ENCODE measurements at places on chromosomes 5 and 9.

- no peaks in the 10 kb centered on the region for H3K4me1 ChIP-seq
- no peaks in the 10 kb centered on the region for H3K27me3 ChIP-seq
- no peak overlapping the region for H3K27ac ChIP-seq
- no peaks in the 10 kb centered on the region for H3K36me3 ChIP-seq
Observed at GRCh38 chr9:82105729-82106128, 117.2 kb downstream of the SPATA31D1 start.

- no peak overlapping the region for H3K4me3 ChIP-seq
- H3K27me3 ChIP-seq = no peaks in the 10 kb centered on the region
- H3K27ac ChIP-seq = no peak overlapping the region
- peaks cover 6% of the 10 kb centered on the region for H3K4me1 ChIP-seq
Observed at GRCh38 chr9:115353681-115354080, 235.7 kb upstream of the TNC start.

DNA sequence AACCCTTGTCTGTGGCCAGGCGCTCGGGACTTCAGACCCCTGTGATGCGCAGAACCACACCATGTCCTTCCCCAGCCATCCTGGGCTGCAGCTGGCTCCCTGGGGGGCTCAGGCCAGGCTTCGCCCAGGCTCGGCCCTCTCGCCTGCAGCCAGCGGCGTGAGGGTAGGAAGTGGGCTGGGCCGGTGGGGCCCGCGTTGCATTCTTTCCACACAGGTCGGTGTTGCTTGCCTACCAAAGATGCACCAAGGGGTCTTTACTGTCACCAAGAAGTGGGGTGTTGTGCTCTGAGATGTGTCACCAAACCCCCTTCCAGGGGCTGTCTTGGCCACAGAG is 48.3 kb upstream of the RNF130 start:
- no peak overlapping the region for H3K4me3 ChIP-seq
- no peaks in the 10 kb centered on the region for H3K4me1 ChIP-seq

DNA sequence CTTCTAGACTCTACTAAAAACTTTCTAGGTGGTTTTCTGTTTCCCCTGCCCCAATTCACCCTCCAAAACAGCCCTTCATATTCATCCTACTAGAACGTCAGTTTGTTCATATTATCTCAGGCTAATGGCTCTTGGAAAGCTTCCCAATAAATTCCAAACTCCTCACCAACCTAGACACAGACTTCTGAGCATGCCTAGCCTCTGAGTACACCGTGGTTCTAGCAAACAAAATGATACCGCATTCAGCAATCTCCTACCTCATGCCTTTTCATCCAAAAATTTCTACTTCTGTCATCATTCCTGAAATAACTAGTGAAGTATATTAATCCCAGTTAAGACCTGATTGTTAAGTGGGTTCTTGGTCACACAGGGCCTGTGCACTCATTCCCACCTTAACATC is 46.5 kb upstream of the NR5A1 start:
- H3K36me3 ChIP-seq = no peaks in the 10 kb centered on the region
- DNase-seq = no peak
- no peak overlapping the region for H3K4me3 ChIP-seq
- H3K27ac ChIP-seq = no peak overlapping the region
- peaks cover 6% of the 10 kb centered on the region for H3K27me3 ChIP-seq
- H3K4me1 ChIP-seq = peaks cover 5% of the 10 kb centered on the region

GRCh38 chr5:91219091-91219802 is 163.9 kb downstream of the ARRDC3 start:
- H3K27ac ChIP-seq = no peak overlapping the region
- no peak for DNase-seq
- H3K4me3 ChIP-seq = no peak overlapping the region
- H3K4me1 ChIP-seq = peaks cover 3% of the 10 kb centered on the region
- no peaks in the 10 kb centered on the region for H3K36me3 ChIP-seq

- H3K27ac ChIP-seq = no peak overlapping the region
- H3K27me3 ChIP-seq = peaks cover 37% of the 10 kb centered on the region
- no peak overlapping the region for H3K4me3 ChIP-seq
- H3K4me1 ChIP-seq = peaks cover 23% of the 10 kb centered on the region
- peak; percentile 55 for DNase-seq
- peaks cover 3% of the 10 kb centered on the region for H3K36me3 ChIP-seq
Observed at GRCh38 chr5:148620696-148621095, 33.6 kb downstream of the HTR4 start.

All from activated CD8-positive, alpha-beta T cell treated with anti-CD3 and anti-CD28 coated beads, Interleukin-2, amount 10 ng/mL, durations not matched to agents 7 days and 5 days (primary cell).